ENCODE measurements at places on chromosomes 3 and 15.

GRCh38 chr15:75067123-75067830, 43.9 kb downstream of the PPCDC start:
- DNase-seq = no peak

DNA sequence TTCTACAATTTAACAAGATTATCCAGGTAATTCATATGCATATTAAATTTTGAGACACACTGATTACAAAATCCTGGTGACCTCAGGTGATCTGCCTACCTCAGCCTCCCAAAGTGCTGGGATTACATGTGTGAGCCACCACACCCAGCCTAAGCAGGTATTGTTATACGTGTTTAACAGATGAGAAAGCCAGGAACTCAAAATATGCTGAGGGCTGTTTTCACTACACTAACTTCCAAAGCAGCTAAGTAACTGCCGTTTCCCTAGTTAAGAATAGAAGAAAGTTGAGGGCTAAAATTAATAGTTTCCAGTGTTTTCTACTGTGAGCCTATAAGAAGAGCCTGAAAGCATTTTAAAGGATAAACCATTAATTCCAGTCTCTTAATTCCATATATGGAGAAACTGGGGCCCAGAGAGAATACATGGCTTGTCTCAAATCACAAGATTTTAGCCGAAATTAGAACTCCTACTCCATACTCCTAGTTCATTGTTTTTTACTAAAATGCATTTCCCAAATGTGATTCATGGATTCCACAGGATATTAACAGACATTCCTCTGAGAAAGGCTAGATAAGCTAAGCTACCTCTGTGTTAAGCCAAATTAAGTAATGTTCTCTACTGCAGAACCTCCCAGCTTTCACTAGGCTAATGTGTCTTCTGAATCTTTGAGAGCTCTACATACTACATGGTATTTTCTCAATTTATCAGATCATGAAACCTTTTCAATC, 17.0 kb upstream of the AVEN start:
- no peak for DNase-seq

- no peak for DNase-seq
These were observed 533.1 kb upstream of the CBLB start for GRCh38 chr3:106401666-106402490.

DNA sequence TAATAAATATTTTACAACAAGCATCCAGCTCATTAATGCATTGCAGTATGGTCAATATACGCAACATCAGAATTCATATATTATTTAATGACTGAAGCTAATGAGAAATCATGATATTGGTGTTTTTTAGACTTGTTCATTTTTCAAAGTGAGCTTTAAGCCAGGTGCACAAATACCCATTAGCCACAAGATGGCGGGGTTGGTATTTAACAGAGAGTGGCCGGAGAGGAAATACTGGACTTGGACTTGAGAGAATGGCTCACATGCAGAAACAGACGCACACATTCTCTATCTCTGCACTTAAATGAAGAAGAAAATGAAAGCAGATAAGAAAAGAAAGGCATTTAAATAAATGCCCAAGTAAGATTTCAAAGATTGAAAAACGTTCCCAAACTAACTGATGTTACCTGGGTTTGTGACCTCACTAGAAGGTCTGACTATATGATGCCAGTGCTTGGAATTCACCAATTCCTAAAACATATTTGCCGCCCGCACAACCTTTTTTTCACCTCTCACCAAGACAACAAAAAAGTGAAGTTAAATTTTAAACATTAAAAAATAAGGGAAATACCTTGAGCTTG, 21.2 kb upstream of the CRBN start:
- DNase-seq = no peak

- DNase-seq = no peak
These were observed 63.2 kb upstream of the MNS1 start for GRCh38 chr15:56528136-56528535.

DNA sequence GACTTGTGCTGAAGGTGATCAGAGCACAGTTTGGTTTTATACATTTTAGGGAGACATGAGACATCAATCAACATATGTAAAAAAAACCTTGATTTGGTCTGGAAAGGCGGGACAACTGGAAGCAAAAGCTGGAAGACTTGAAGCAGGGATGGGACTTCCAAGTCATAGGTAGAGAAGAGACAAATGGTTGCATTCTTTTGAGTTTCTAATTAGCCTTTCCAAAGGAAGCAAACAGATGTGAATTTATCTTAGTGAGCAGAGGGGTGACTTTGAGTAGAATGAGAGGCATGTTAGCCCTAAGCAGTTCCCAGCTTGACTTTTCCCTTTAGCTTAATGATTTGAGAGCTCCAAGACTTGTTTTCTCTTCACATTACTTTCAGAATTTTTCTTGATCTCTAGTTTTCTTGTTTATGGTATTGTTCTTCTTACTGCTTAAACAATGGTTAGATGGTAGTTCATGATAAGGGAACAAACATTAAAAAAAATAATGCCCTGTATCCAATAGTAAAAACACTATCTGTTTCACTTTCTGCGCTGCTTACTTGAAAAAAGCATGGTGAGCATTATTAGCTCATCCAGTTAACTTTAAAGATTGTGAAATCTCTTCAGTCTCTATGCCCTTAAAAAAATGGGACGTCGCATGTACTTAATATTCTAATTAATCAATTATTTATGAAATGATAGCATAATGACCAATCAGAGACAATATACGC, 48.5 kb upstream of the BCHE start:
- no peak for DNase-seq

DNA sequence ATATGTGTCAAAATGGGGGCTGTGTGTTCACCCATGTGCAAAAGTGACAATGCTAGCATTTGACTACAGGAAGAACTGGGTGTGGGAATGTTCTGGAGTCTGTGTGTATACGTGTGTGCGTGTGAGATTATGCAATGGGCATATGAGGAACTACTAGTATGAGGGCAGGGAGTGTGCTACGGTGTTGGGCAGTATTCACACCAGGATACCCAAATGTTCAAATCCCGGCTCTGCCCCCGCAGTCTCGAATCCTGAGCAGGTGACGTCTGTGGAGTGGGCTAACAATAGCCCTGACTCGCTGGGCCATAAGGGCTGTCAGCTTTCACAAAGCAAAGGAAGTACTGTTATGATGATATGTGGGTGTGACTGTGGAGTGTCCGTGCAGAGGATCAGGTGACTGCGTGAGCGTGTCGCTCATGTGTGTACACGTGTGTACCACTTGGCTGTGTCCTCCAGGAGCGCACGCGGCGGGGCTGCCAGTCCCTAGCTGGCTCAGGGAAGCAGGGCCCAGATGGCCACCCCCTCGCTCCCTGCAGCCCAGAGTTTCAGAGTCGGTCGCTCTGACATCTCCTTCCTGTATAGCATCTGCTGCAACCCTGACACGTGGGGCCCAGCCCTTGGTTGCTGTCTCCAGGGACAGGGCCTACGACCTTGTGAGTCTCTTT, 27.2 kb downstream of the IQSEC1 start:
- no peak for DNase-seq

DNA sequence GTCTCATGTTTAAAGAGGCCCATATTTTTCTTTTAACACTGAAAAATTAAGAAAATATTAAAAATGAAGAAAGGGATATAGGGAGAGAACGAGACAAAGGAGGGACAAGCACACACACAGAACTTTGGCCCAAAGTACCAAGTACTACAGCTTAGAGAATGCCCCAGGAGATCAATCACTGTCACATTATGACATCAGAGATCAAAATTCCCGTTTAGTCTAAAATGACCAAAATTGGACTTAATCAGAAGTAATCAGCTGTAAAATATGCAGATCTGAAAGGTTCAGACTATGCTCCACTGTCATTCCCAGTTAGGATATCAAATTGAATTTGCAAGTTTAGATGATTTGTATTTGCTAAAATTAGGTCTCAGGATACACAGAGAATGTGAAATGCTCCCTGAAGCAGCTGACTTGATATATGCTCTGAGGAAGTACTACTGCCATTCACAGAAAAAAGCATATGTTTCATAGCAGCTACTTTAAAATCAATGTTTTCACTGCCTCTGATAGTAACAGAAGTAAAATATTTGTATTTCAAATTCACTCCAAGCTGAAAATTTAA, 123.0 kb downstream of the PEAK1 start:
- no peak for DNase-seq
